Stimulated activated CD4-positive, alpha-beta T cell treated with anti-CD3 and anti-CD28 coated beads, Interleukin-1b, Interleukin-23, amount 100 ng/mL, for 1 hour (primary cell): ENCODE measurements at places on chromosomes 3 and 15.

DNA sequence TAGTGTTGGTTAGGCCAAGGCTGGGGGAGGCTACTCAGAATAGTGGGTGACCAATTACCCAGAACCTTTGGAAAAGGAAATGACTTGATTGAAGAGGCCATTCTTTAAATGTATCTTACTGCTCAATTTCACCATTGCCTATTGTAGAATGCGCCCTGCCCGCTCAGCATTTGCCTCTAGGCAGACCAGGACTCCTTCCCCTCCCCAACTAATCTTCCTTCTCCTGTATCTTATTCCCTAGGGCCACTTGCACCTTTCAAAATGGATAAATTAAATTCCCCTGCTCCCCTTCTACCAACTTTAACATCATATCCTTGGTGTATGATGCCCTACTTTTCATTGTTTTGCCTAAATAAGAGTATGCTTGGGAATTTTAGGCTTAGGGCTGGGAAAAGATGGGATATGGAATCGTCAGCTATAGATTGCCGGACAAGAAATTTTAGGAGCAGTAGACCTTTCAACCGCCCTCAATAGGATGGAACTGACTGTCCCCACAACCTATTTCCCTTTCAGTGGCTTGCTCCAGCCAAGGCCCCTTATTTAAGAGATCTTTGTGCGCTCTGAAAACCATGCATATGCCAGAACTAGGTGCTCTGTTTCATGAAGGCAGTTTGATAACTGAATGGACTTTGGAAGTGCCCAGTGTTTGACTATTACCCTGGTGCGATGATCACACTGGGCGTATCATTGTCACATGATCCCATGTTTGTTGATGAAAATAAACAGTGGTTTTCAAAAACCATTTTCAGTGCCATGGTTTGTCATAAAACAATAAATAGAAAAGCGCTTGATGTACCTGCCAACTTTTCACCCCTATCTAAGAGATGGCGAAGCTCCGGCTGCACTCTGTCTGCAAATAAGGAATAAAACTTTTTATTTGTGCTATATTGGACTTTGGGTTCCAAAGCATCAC, 74.3 kb upstream of the TSEN2 start:
- no peak for DNase-seq

GRCh38 chr3:183178833-183179549, 16.5 kb upstream of the LAMP3 start:
- no peak for DNase-seq

DNA sequence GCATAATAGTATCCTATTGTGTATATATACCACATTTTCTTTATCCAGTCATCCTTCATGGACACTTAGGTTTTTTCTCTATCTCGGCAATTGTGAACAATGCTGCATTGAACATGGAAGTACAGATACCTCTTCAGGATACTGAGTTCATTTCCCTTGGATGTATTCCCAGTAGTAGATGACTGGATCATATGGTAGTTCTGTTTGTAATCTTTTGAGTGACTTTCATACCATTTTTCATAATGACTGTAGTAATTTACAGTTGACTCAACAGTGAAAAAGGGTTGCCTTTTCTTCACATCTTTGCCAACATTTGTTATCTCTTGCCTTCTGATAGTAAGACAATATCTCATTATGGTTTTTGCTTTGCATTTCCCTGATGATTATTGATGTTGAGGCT, 21.8 kb downstream of the MYH15 start:
- DNase-seq, result no peak

- DNase-seq, result no peak
Observed at GRCh38 chr3:78974181-78974790, 793.5 kb downstream of the ROBO1 start.

GRCh38 chr15:58374147-58374546, 57.6 kb upstream of the LIPC start:
- no peak for DNase-seq

DNA sequence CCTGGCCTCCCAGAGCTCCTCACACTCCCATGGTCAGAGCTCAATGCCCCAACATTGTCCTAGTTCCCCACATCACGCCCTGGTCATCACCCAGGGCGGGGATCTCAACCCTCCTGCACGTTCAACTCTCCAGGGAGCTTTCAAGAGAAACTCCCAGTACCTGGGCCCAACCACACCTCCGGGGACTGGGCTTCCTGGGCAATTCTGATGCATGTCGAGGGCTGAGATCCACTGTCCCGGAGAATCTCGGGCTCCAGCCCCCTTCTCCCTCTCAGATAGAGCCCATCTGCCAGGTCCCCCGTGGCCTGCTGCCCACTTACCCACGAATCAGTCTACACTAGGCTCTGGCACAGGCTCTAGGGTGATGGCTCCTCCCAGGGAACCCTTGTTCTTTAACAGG, 39.2 kb downstream of the UMPS start:
- no peak for DNase-seq

DNA sequence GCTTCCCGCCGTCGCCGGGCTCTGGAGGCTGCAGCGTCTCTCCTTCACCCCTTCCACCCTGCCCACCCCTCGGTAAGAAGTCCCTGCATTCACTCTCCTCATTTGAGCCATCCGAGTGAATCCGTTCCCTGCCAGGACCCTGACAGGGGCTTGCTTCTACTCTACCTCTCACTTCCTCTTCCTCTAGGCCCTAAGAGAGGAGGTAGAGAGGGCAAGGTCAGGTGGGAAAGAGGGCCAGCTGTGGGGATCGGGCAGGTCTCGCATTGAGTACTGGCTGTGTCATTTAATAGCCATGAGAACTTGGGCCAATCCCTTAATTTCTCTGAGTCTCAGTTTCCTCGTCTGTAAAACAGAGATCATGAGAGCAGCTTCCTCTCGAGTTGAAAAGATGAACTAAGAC, 283.6 kb downstream of the UACA start:
- DNase-seq, result no peak

- DNase-seq, result no peak
Observed at GRCh38 chr15:73946795-73947370, 20.6 kb downstream of the LOXL1 start.

DNA sequence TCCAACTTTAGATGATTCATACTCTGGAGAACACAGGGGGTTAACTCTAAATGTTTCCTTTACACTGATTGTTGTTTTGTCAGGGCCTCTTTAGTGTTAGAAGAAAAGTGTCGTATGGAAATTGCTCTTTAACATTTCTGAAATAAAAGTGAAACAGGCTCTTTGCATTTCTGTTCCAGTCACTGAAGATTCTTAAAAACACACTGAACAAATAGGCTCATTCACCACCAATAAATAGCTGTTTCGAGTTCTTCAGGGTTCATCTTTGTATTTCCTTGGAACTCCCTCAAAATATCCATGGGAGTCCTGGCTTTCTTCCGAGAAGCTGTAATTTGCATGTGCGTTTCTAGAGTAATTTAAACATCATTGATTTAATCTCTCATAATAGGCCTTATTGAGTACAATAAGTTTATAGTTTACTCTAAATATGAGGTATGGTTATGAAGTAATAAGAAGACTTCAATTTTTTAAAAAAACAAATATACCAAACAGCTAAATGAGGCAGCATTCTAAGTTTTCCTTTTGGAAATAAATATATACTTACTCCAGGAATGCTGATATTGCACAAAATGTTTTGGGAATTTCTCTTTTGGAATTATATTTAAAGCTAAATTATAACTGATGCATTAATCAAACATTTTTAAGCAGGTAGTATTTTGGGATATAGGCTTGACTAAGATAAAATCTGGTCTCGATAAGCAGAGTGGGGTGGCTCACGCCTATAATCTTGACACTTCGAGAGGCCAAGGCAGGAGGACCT, 327.4 kb downstream of the EPHA3 start:
- DNase-seq, result no peak

DNA sequence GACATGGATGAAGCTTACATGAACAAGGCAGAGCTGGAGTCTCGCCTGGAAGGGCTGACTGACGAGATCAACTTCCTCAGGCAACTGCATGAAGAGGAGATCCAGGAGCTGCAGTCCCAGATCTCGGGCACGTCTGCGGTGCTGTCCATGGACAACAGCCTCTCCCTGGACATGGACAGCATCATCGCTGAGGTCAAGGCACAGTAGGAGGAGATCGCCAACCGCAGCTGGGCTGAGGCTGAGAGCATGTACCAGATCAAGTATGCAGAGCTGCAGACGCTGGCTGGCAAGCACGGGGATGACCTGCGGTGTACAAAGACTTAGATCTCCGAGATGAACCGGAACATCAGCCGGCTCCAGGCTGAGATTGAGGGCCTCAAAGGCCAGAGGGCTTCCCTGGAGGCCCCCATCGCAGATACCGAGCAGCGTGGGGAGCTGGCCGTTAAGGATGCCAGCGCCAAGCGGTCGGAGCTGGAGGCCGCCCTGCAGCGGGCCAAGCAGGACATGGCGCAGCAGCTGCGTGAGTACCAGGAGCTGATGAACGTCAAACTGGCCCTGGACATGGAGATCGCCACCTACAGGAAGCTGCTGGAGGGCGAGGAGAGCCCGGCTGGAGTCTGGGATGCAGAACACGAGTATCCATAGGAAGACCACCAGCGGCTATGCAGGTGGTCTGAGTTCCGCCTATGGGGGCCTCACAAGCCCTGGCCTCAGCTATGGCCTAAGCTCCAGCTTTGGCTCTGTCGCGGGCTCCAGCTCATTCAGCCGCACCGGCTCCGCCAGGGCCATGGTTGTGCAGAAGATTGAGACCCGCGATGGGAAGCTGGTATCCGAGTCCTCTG, 77.6 kb downstream of the CLDN11 start:
- DNase-seq, result no peak

- DNase-seq, result no peak
Observed at GRCh38 chr15:35505809-35506208, 40.2 kb downstream of the DPH6 start.

- DNase-seq, result no peak
Observed at GRCh38 chr3:55172913-55173312, 245.1 kb upstream of the LRTM1 start.

GRCh38 chr15:67038736-67039135, 26.7 kb upstream of the SMAD3 start:
- no peak for DNase-seq

DNA sequence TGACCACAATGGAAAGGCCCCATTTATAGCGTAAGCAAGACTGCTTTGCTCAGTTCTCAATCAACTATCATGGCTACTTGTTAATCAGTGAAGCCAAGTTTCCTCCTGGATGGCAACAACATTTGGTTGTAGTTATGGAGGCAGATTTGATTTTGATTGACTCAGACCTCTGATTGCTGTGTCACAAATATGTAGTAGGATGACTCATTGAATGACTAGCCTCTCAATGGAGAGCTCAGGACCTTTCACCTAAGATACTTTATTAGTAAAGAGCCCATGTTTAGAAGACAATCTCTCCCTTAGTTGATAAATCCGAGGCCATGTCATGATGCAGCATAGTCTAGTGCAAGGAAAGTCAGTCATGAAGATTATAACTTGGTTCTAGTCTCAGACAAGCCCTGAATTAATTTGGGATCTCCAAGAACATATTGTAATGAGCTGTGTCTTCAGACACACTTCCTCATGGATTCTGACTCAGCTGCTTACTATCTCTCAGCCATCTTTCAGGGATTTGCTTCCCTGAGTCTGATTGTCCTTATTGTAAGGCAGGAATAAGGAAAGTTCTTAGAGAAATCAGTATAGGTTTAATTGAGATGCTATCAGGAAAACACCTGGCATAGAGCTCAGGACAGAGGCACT, 397.4 kb upstream of the TMCO5A start:
- no peak for DNase-seq

DNA sequence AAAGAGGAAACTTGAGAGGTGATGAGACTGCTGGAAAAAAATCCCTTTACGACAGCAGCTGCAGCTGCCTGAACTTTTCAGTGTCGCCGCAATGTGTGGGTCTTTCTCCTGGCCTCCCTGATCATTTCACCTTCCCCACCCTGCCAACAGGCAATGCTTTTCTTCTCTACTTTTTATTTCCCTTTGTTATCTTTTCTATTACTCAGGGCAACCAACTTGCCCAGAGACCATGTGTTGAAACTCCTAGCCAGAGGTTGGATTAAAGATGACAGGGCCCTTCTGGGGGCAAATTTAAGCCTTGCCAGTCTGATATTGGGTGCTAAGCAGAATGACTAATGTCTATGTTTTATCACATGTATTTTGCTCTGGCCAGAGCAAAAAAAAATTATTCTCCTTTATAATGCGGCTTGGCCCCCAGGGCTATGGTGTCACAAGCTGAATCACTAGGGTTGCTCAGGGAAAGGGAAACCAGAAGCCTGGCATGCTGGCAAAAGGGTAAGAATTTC, 51.5 kb upstream of the CFAP20DC start:
- DNase-seq, result no peak

- no peak for DNase-seq
Observed at GRCh38 chr15:62875626-62876021, 166.9 kb upstream of the TPM1 start.

- no peak for DNase-seq
Observed at GRCh38 chr3:65497846-65498245, 540.9 kb downstream of the MAGI1 start.

GRCh38 chr15:53882311-53882710, 95.9 kb upstream of the UNC13C start:
- DNase-seq, result no peak

- no peak for DNase-seq
Observed at GRCh38 chr3:112629425-112629824, 11.5 kb downstream of the CCDC80 start.

DNA sequence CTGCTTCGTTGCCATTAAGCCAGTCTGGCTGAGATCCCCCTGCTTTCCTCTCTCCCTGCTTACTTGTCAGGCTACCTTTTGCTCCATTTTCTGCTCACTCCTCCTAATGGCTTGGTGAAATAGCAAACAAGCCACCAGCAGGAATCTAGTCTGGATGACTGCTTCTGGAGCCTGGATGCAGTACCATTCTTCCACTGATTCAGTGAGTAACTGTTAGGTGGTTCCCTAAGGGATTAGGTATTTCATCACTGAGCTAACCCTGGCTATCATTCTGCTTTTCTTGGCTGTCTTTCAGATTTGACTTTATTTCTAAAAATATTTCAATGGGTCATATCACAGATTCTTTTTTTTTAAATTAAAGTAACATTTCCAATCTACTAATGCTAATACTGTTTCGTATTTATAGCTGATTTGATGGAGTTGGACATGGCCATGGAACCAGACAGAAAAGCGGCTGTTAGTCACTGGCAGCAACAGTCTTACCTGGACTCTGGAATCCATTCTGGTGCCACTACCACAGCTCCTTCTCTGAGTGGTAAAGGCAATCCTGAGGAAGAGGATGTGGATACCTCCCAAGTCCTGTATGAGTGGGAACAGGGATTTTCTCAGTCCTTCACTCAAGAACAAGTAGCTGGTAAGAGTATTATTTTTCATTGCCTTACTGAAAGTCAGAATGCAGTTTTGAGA, 25.0 kb downstream of the CTNNB1 start:
- no peak for DNase-seq
